HFFc6 (cell line): ENCODE measurements at places on chromosomes 13 and 19.

DNA sequence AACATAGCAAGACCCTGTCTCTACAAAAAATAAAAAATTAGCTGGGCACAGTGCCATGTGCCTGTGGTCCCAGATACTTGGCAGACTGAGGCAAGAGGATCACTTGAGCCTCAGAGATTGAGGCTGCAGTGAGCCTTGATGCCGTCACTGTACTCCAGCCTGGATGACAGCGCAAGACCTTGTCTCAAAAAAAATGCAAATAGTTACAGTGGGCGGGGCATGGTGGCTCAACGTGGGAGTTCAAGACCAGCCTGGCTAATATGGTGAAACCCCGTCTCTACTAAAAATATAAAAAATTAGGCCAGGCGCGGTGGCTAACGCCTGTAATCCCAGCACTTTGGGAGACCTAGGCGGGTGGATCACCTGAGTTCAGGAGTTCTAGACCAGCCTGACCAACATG is 8.5 kb downstream of the PGLS start:
- no peak for DNase-seq

GRCh38 chr13:111897846-111898215 is 169.1 kb upstream of the SOX1 start:
- no peak for DNase-seq

DNA sequence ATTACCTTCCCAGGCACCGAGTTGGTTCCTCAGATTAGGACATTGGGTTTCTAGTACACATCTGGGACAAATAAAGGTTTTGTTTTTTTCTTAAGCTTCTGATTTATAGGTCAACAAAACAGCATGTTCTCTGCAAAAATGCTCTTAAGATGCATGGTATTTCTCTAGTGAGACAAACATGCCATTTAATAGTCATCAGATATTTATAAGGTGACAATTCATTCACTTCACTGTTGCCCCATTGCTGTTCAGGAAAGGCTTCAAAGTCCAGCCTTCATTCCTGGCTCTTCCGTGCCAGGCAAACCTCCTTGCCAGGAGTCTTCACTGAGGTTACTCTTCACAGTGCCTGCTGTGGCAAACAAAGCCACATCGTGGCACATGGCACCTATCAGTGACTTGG is 156.3 kb upstream of the FNDC3A start:
- no peak for DNase-seq

DNA sequence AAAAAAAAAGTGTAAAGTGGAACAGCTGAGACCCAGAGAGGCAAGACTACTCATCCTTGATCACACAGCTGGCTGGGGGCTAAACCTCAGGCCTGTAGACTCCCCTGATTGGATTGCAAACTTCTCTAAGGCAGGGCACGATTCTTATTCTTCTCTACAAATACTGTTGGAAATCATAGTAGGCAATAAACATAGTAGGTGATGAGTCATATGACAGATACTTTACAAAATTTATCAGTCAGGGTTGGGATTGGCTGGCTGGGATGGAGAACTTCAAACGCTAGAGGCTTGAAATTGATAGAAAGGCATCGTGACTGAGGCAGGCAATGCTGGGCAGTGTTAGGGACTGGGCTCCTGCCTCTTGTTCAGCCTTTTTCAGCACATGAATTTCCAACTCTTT is 5.9 kb upstream of the MATK start:
- no peak for DNase-seq

DNA sequence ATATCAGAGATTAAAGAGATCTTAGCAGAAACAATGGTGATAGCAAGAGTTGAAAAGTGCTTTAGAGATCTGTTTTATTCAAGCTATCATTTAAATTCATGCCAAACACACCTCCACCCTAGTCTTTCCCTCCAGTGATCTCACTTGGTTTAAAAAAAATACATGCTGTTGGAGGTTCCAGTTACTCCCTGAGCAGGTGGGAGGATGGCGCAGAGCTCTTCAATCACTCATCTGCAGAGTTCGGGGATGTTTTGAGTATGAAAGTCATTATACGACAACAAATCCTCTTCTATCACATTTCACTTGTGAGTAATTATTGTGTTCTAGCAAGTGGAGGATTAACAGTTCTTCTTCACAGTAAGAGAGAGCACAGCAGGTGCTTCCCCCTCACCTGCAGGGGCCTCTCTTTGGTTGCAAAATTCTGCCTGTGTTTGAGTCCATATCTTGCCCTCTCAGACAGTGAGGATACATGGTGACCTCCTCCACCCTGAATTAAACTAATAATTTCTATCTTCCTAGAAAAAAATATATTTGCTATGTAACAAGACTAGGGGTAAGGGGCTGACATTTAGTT is 376.7 kb downstream of the LIG4 start:
- no peak for DNase-seq

DNA sequence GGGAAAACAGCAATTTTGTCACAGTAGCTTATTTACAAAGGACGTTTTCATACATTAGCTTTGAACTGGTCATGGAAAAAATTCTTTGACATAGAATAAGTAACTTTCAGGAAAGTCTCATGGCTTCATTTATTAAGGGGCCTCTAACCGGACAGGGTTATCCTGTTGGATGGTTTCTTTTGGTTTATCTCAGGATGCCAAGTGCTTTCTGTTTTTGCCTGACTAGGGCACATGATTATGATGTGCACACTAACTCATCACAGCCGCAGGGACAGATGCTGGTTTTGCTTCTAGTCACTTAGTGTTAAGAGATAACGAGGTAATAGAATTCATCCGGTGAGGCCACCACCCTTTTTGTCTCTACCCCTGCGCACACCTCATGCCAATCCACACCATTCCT is 53.0 kb downstream of the TGDS start:
- DNase-seq, result no peak

GRCh38 chr19:35911790-35912189 is 3.7 kb upstream of the TYROBP start:
- no peak for DNase-seq

DNA sequence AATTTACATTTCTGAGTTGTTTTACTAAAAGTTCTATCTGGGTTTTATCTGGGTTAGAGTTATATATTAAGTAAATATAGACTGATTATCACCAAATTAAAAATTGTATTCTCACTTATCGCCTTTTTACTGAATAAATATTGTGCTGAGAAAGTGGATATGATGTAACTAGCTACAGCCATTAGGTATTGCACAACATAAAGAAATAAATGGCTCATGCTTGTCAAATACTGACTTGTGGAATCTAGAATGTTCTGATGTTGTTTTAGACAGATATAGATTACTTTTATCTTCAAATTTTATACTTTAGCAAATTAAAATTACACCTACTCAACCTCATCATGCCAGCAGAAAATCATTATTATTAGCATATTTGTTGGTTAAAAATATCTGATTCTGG is 1277.1 kb upstream of the MIR17HG start:
- no peak for DNase-seq

DNA sequence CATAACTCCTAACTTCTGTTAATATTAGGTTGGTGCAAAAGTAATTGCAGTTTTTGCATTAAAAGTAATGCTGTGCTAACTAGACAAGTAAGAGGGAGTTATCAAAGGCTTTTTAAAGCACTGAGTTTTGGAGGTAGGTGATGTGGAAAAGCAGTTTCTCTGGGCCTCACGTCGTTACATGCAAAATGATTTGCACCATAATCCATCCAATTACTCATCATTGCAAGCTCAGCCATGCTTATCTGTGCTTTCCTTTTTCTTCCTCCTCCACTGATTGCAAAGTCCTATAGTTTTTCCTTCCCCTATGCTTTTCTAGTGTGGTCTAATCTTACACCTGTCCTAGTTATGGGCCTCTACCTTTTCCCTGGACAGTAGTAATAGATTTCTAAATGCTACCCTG is 35.4 kb upstream of the INTS6 start:
- no peak for DNase-seq

DNA sequence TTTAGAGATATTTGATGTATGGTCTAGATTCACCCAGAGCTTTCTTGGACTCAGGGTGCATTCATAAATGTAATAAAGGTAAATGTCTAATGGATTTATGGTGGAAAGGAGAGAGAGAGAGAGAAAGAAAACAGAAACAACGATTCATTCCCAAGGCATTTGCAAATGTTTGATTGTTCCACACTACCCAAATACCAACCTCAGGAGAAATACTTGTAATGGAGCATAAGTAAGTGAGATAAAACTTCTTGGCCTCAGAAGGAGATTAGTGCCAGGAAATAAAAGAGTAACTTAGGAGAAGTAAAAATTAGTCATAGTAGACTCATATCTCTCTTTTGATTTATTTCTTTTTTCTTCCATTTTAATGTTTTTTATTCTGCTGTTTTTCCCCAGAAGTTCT is 40.6 kb upstream of the DGKH start:
- DNase-seq, result peak; percentile 64

DNA sequence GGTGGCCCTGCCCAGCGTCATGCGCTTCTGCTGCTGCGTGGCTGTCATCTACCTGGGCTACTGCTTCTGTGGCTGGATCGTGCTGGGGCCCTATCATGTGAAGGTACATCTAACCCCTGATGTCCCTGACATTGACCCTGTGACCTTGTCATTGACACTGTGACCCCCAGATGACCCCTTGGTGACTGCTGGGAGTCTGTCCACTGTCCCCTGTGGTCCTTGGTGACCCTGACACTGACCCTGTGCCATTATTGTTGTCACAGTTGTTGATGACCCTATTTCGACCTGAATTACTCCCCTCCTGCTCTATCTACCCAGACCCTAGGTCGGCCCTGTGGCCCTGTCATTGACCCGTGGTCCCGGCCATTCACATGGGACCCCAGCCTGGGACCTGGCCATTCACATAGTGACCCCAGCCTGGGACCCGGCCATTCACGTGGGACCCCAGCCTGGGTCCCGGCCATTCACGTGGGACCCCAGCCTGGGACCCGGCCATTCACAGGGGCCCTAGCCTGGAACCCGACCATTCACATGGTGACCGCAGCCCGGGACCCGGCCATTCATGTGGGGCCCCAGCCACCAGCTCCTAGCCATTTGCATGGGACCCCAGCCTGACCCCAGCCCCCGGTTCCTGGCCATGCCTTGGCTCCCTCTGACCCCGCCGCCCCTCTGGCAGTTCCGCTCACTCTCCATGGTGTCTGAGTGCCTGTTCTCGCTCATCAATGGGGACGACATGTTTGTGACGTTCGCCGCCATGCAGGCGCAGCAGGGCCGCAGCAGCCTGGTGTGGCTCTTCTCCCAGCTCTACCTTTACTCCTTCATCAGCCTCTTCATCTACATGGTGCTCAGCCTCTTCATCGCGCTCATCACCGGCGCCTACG is 5.7 kb upstream of the PNPLA6 start:
- DNase-seq, result no peak

GRCh38 chr13:23705583-23705982 is 135.4 kb downstream of the TNFRSF19 start:
- DNase-seq, result no peak

- no peak for DNase-seq
Measured at GRCh38 chr13:77375560-77376108, 48.7 kb upstream of the MYCBP2 start.

GRCh38 chr13:72397265-72397664 is 330.2 kb downstream of the MZT1 start:
- no peak for DNase-seq

DNA sequence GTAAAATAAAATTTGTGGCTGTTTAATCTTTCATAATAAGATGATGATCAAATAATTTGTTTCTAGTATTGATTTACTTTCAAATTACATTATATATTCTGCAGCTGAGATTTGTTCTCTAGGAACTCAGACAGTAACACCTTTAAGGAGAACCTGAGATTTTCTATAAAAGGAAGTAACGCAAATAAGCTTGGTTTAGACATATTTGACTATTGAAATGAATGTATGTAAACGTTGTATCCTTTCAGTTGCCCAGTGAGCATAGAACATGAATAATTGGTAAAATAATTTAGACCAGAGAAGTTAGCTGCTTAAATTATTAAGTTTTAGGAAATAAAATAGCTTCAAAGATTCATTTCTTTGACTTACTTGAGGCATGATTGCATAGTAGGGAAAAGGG is 3.1 kb downstream of the CDK8 start:
- no peak for DNase-seq

GRCh38 chr19:12995596-12996405 is 526 bp downstream of the NFIX start:
- DNase-seq, result peak; percentile 48
